Kidney epithelial cell (primary cell): ENCODE measurements at places on chromosomes 7 and 10.

DNA sequence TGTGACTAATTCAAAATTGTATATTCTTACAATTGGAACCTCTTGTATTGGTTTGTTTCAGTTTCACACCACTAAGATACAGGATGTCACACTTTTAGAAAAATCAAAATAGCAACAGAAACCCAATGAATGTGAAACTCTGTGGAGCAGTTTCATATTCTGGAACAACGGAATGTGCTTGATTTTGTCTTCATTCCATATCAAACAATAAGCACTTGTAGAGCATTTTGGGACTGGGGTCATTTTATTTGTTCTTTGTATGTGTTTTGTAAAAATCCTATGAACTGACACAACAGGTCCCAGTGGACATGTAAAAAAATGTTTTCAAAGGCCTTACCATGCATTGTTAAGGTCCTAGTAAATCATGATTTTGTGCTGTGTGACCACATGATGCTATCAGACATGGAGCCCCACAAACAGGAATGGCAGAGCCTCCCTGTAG is 123.1 kb downstream of the DKK1 start:
- no peak for DNase-seq

- DNase-seq = no peak
Measured at GRCh38 chr7:127346575-127347256, 45.8 kb downstream of the ZNF800 start.

- DNase-seq = no peak
Measured at GRCh38 chr7:131950758-131951157, 394.3 kb upstream of the PODXL start.

GRCh38 chr7:29319719-29320521 is 125.3 kb downstream of the CHN2 start:
- no peak for DNase-seq

GRCh38 chr10:104300736-104301292 is 31.8 kb downstream of the GSTO2 start:
- peak; percentile 97 for DNase-seq

DNA sequence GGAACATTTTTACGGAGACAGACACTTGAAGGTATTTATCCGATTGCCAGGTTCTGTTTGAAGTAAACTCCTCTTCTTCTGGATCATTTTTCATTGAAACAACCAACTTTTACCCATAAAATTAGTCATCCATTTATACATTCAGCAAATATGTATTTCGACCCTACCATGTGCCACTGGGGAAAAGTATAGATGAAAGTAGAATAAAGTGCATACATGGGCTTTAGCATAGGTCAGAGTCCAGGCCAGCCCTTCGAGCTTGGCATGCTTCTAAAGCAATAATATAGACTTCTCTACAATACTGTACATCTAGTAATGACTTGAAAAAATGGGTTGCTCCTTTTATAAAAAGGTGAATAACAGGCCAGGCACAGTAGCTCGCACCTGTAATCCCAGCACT is 10.1 kb downstream of the SLC25A16 start:
- no peak for DNase-seq

- no peak for DNase-seq
Measured at GRCh38 chr10:24418532-24418931, 209.6 kb downstream of the KIAA1217 start.

DNA sequence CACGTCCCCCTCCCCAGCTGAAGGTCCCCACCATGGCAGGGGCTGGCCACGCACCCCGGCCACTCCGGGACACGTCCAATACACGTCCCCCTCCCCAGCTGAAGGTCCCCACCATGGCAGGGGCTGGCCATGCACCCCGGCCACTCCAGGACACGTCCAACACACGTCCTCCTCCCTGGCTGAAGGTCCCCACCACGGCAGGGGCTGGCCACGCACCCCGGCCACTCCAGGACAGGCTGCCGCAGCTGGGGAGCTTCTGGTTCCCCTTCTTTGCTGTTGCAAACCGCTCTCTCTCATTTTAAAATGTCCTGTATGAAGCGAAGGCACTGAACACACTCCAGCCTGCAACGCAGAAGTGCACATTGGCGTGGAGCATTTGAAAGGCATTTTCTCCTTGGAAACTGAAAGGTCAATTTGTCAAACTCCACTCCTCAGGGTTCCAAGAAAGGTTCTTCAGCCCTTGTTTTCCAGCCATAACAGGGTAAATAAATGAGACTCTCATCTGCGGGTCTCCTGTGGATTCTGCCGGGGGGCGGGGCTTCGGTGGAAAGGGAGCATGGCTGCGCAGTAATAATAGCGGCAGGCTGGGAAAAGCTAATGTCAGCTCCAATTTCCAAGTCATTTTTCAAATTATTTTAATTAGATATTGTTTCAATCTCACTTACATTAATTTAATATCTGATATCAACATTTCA is 580.3 kb downstream of the DNAJB6 start:
- DNase-seq = no peak

DNA sequence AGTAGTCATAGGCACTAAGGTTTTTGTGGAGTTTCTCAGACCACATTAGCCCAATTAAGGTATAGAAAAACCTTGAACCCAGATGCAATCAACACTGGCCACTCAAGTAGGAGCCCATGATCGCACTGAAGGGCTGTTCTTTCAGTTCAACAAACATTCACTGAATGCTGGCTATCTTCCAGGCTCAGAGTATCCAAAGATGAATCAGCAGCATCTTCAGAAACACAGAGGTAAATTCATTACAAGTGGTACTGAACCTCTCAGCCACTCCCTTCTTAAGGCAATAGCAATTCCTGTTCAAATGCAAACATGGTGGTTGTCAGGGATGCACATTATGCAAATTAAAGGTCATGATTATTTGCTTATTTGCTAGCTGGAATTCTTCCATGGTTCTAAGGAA is 17.1 kb downstream of the KCNK18 start:
- peak; percentile 28 for DNase-seq

- DNase-seq = no peak
Measured at GRCh38 chr7:30816645-30817370, 45.6 kb downstream of the MINDY4 start.

- DNase-seq = no peak
Measured at GRCh38 chr10:88995156-88995876, 4.7 kb downstream of the FAS start.

DNA sequence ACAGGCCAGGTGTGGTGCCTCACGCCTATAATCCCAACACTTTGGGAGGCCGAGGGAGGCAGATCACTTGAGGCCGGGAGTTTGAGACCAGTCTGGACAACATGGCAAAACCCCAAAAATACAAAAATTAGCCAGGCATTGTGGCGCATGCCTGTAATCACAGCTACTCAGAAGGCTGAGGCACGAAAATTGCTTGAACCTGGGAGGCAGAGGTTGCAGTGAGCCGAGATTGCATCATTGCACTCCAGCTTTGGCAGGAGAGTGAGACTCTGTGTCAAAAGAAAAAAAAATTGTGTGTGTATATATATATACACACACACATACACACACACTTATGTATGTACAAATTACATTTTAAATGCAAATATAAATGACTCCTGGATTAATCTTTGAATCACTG is 76.8 kb upstream of the LRRN3 start:
- no peak for DNase-seq

DNA sequence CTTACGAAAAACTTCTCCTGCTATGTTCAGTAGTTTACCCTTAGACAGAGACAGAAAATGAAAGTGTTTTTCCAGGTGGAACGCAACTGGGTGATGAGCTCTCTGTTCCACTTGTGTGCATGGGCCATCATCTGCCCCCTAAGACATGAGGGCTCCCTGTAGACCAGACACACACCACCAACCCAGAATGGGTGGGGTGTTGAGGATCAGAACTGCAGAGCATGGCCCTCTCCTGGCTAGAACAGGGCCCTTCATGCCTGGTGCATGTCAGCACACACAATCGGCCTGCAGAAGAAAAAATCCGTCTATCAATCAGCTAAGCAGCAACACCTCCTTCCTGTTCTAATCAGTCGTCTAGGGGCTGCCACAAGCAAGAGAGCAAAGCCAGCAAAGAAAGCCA is 186.2 kb upstream of the INHBA start:
- no peak for DNase-seq

- no peak for DNase-seq
Measured at GRCh38 chr10:123884351-123884906, 7.2 kb downstream of the CPXM2 start.

DNA sequence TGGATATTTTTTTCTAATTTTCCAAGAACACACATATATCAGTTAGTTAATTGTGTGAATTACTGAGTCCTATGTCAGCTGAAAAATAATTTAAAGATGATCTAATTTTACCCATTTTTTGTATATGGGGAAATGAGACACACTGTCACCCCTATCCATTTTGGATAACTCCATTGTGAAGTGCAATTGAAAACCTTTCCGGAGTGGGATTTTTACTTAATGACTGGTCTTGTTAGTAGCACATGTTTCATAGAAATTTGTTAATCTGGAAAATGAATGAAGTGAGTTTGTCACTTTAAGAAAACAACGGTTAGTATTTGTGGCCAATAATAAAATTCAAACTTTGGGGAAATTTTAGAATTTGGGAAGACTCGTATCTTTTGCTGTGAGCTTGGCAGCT is 2.0 kb downstream of the GARS1 start:
- DNase-seq = no peak
